Glutamatergic neuron (in vitro differentiated cells): ENCODE measurements at places on chromosomes 1 and 21.

DNA sequence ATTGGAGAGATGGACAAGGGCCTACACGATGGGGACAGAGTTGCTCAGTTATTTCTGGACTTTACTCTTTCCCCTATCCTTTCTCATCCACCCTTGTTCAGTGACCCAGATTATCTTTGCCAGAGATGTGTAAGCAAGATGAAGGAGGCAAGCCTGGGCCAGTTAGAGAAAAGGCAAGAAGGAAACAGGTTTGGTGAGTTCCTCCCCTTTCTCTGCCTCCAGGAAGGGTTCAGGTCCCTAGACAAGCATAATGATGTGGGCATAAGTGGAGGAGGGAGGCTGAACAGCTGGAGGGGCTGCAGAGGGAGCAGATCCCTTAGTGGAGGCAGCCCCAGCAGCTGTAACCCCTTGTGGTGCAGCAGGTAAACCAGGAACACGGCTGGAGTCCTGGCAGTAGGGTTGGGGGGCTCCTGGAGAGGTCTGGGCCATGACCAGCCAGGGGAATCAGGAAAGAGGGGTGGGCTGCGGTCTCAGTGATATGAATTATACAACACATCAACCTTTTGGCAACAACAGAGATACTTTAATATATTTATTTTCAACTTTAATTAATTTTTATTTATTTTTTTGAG, 9.2 kb upstream of the CDC42 start:
- no peak overlapping the region for H3K27ac ChIP-seq
- no peaks in the 10 kb centered on the region for H3K36me3 ChIP-seq
- no peaks in the 10 kb centered on the region for H3K4me1 ChIP-seq
- H3K4me3 ChIP-seq: no peak overlapping the region
- H3K27me3 ChIP-seq: no peaks in the 10 kb centered on the region
- DNase-seq: no peak

DNA sequence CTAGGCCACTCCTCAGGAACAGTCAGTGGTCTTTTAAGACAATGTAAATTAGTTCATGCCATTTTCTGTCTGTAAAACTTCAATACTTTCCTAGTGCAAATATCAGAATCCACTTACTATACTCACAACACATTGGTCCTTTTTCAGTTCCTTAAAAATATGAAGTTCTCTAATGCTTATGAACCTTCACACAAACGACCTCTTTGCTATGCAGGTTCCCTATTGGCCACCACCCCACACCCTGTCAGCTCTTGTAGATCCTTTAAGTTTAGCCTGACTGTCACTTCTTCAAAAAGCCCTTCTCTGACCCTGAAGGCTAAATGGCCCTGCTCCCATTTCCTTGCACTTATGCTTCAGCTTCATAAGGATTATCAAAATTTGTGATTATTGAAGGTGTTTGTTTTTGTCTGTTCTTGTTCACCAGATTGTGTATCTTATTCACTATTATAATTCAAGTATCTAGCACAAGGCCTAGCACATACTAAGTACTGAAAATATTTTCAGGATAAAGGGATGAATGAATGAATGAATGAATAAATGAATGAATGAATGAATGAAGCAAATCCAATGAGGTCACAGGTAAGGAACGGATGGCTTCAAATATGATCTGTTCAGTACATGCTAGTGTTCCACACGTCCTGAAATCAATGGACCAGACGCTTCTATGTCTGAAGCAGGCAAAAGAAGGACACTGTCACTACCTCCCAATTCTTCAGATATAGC, 373.9 kb downstream of the VAV3 start:
- peaks cover 1% of the 10 kb centered on the region for H3K27me3 ChIP-seq
- H3K4me1 ChIP-seq: no peaks in the 10 kb centered on the region
- H3K4me3 ChIP-seq: no peak overlapping the region
- H3K36me3 ChIP-seq: no peaks in the 10 kb centered on the region
- H3K27ac ChIP-seq: no peak overlapping the region

DNA sequence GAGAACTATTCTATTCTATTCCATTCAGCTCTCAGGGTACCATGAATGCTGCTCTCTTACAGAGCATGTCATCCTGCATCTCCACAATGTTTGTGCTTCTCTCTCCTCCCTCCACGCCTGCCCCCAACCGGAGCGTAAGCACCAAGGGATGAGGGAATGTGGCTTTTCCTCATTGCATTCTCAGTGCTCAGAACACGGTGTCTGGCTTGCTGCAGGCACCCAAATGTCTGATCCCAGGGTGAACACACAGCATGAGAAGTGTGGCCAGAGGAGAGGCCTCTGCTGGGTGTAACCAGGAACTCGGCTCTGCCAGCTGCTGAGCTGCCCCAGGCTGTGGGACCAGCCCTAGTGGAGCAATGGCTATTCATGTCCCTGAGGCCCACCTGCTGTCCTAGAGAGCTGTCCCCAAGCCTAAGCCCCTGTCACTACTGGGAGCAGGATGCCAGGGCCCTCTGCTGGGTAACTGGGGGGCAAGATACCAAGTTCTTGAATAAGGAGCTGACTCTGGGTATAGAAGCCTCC, 38.3 kb downstream of the OLFML2B start:
- H3K27ac ChIP-seq: no peak overlapping the region
- H3K4me3 ChIP-seq: no peak overlapping the region
- no peak for DNase-seq
- H3K36me3 ChIP-seq: peaks cover 50% of the 10 kb centered on the region
- no peaks in the 10 kb centered on the region for H3K4me1 ChIP-seq

DNA sequence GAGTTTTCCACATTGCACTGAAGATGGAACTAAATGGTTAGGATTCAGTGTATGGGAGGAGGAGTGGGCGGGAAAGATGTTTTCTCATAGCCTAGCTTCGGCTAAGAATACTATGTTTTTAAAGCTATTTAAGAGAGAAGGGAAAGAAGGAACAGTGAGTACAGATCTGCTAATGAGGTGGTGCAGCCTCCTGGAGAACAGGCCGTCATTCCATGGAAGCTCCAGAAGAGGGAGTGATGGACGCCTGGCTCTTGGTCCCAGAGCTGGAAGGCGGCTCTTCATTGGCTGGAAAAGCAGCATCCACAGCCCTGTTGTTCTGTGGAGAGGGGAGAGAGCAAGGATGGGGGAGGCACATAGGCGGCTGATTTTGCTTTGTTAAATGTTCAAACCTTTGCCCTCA, 6.9 kb downstream of the CAMK1G start:
- H3K27me3 ChIP-seq: peaks cover 5% of the 10 kb centered on the region
- DNase-seq: peak; percentile 59
- H3K4me1 ChIP-seq: peaks cover 8% of the 10 kb centered on the region

DNA sequence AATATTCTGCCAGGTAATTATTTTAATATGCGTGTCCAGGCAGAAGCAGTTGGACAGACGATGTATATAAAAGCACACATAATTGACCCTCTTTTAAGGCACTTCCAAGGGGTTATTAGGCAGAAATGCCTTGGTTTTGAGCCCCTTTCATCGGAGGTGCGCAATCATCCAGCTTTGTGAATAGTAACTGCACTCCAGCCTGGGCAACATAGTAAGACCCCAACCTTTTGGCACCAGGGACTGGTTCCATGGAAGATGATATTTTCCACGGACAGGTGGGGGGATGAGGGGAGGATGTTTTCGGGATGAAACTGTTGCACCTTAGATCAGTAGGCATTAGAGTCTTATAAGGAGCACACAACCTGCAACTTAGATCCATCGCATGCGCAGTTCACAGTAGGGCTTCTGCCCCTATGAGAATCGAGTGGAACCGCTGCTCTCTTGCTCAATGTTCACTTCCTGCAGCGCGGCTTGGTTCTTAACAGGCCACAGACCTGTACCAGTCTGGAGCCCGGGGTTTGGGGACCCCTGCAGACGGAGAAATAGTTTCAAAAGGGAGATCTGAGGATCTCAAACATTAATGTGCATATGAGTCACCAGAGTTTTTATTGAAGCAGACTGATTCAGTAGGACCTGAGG, 1.8 kb upstream of the MCOLN2 start:
- H3K27ac ChIP-seq: no peak overlapping the region
- H3K4me1 ChIP-seq: peaks cover 3% of the 10 kb centered on the region
- no peaks in the 10 kb centered on the region for H3K36me3 ChIP-seq
- no peak for DNase-seq
- H3K4me3 ChIP-seq: peak overlapping the region; percentile 74

GRCh38 chr1:156118177-156118868, 3.8 kb downstream of the LMNA start:
- H3K4me1 ChIP-seq: peaks cover 31% of the 10 kb centered on the region
- no peak overlapping the region for H3K27ac ChIP-seq
- H3K27me3 ChIP-seq: peaks cover 9% of the 10 kb centered on the region
- peak overlapping the region; percentile 10 for H3K4me3 ChIP-seq

GRCh38 chr1:44408212-44408582, 3.1 kb downstream of the RNF220 start:
- H3K27me3 ChIP-seq: peaks cover 24% of the 10 kb centered on the region
- H3K36me3 ChIP-seq: no peaks in the 10 kb centered on the region
- no peak overlapping the region for H3K4me3 ChIP-seq
- peak; percentile 25 for DNase-seq

DNA sequence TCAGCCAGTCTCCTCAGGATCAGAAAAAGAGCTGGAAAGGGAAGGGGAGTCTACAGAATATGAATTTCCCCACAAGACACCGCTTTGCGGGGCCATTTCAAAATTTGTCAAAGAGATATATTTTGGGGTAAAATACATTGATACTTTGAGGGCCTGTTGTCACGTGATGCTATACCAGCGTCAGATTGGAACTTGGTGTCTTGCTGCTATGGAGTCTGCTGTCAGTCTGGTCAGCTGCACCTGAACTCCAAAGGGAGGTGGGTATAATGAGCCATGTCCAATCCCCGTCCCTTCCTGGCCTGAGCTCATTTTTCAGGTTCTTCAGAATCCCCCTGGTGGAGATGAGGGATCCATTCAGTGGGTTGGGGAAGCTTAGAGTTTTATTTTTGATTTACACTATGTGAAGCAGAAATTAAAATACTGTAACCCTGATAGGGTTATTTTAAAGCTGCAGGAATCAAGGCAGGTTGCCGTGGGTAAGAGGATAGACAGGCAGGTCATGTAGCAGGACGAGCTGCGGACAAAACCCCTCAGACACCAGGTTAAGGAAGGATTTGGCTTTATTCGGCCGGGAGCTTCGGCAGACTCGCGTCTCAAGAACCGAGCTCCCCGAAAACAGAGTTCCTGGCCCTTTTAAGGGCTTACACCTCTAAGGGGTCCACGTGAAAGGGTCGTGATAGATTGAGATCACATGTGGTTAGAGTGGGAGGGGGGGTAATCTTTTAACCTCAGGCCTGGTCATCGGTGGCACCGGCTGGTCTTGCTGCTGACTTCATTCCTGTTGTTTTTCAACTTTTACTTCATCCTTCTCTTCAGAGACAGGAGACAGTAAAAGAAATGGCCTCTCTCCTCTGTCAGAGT, 2.2 kb upstream of the POFUT2 start:
- peaks cover 4% of the 10 kb centered on the region for H3K36me3 ChIP-seq
- peaks cover 22% of the 10 kb centered on the region for H3K4me1 ChIP-seq
- no peak for DNase-seq

GRCh38 chr1:32266921-32267591, 16.0 kb downstream of the LCK start:
- no peak overlapping the region for H3K27ac ChIP-seq
- no peak for DNase-seq
- no peaks in the 10 kb centered on the region for H3K27me3 ChIP-seq
- H3K36me3 ChIP-seq: no peaks in the 10 kb centered on the region
- H3K4me1 ChIP-seq: peaks cover 5% of the 10 kb centered on the region

- H3K27ac ChIP-seq: no peak overlapping the region
- DNase-seq: no peak
- peaks cover 8% of the 10 kb centered on the region for H3K27me3 ChIP-seq
- H3K4me3 ChIP-seq: no peak overlapping the region
- peaks cover 2% of the 10 kb centered on the region for H3K4me1 ChIP-seq
Observed at GRCh38 chr1:2336499-2336898, 54.9 kb downstream of the MORN1 start.

DNA sequence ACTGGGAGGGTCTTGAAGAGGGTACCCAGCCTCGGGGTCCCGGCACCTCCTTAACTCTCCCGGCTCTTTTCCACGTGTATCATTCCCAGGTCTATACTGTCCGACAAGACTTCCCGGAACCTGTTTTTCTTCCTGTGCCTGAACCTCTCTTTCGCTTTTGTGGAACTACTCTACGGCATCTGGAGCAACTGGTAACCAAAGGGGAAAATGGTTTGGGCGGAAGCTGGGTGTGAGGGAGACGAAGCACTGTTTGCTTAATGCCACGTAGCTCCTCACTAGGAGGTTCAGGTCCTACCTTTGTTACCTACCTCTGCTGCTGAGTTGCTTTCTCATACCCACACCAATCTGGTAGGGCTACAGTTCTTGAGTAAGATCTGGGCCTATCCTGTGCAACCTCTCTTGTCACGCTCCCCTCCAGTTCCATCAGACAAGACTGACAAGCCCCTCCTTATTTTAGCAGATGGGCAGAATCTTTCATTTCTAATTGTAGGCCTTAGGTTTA, 642 bp downstream of the SLC30A7 start:
- H3K27me3 ChIP-seq: peaks cover 2% of the 10 kb centered on the region
- no peak for DNase-seq
- H3K4me1 ChIP-seq: peaks cover 9% of the 10 kb centered on the region

DNA sequence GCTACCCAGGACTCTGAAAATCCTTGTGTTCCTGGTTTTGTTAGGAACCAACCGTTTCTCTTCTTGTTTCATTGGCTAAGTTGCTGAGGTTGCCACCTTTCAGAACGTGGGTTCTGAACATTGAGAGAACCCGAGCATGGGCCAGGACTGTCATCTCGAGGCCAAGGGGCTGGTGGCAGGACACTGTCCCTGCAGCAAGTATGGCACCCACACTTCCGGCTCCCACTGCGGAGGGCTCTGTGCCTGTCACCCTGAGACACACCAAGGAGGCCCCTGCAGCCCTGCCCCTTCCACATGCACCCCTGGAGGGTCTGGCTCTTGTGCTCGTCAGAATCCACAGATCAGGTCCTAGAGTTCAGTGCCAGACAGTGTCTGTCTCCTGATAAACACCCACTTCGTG, 39.1 kb upstream of the LRRC3 start:
- peaks cover 3% of the 10 kb centered on the region for H3K4me1 ChIP-seq
- peaks cover 8% of the 10 kb centered on the region for H3K36me3 ChIP-seq
- H3K27me3 ChIP-seq: peaks cover 8% of the 10 kb centered on the region

- H3K4me3 ChIP-seq: no peak overlapping the region
- H3K27me3 ChIP-seq: peaks cover under 1% of the 10 kb centered on the region
- H3K4me1 ChIP-seq: peaks cover 18% of the 10 kb centered on the region
Observed at GRCh38 chr1:13725714-13726175, 25.8 kb downstream of the PRDM2 start.

- no peak overlapping the region for H3K27ac ChIP-seq
- H3K36me3 ChIP-seq: peaks cover 4% of the 10 kb centered on the region
- H3K4me3 ChIP-seq: no peak overlapping the region
- peaks cover 3% of the 10 kb centered on the region for H3K27me3 ChIP-seq
Observed at GRCh38 chr21:34004974-34005373, 68.4 kb upstream of the MRPS6 start.

GRCh38 chr21:29465546-29465945, 166.8 kb downstream of the BACH1 start:
- H3K4me1 ChIP-seq: peaks cover 5% of the 10 kb centered on the region
- no peaks in the 10 kb centered on the region for H3K27me3 ChIP-seq
- DNase-seq: no peak
- H3K4me3 ChIP-seq: no peak overlapping the region
- H3K36me3 ChIP-seq: peaks cover 10% of the 10 kb centered on the region

GRCh38 chr1:197787056-197787455, 11.8 kb upstream of the DENND1B start:
- no peaks in the 10 kb centered on the region for H3K27me3 ChIP-seq
- no peak overlapping the region for H3K4me3 ChIP-seq
- DNase-seq: no peak
- H3K4me1 ChIP-seq: no peaks in the 10 kb centered on the region
- no peak overlapping the region for H3K27ac ChIP-seq
